ENCODE measurements at places on chromosomes 2 and 18.

GRCh38 chr18:66150650-66151049 lies 399.8 kb downstream of the CDH7 start:
- DNase-seq: no peak

DNA sequence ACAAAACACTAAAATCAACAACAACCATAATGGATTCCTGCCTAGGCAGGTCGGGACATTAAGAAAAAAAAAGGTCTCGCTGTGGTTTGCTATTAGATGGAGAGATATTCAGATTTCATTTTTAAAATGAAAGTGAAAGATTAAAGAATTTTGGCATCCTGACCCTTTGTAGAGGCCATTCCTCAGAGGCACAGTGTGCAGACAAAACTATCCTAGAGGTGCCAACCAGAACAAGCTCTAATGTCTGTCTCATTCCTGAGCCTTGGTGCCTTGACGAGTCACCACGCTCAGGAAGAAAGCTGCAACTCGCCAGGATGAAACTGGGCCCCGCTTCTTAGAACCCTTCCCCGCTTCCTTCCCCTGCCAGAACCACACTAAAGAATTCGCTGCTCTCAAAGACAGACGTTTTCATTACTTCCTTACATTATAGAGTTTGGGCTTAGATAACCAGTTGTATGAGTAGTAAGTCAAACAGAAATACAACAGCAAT lies 156.0 kb downstream of the TGIF1 start:
- no peak for DNase-seq

DNA sequence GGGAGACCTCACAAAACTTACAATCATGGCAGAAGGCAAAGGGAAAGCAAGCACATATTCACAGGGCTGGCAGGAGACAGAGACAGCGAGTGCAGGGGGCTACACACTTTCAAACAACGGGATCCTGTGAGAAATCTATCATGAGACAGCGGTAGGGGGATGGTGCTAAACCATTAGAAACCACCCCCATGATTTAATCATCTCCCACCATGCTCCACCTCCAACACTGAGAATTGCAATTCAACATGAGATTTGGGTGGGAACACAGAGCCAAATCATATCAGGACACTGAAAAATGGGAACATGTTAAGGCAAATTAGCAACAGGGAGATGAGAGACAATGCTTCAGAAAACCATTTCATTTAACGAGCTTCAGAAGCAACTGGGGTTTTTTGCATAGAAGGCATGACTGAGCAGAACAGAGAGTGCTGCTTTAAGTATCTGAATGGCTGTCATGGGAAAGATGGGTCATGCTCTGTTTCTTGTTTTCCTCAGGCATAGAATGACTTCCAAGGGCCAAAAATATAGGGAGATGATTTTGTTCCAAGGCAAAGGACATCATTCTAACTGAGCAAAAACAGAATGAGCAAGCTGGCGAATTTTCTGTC lies 100.8 kb upstream of the MAP2 start:
- no peak for DNase-seq

DNA sequence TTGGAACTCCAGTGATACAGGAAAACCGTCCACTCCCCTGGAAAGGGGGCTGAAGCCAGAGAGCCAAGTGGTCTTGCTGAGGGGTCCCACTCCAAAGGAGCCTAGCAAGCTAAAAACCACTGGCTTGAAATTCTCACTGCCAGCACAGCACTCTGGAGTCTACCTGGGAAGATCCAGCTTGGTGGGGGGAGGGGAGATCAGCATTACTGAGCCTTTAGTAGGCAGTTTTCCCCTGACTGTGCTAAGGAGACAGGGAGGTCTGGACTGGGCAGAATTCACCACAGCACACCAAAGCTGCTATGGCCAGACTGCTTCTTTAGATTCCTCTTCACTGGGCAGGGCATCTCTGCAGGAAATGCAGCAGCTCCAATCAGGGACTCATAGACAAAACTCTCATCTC lies 510.7 kb upstream of the LRRTM1 start:
- no peak for DNase-seq

GRCh38 chr2:24047703-24048033 lies 477 bp upstream of the WDCP start:
- DNase-seq: no peak

- DNase-seq: no peak
These were observed 45.7 kb downstream of the RAB31 start for GRCh38 chr18:9753846-9754245.

GRCh38 chr2:212147921-212148513 lies 390.6 kb downstream of the ERBB4 start:
- DNase-seq: no peak

Data from stimulated activated CD4-positive, alpha-beta T cell treated with anti-CD3 and anti-CD28 coated beads, Interleukin-1b, Interleukin-23, amount 100 ng/mL, for 1 hour (primary cell).